ENCODE measurements at places on chromosomes 11 and 22. TPM values are rescaled to one million over a fixed set of nuclear protein-coding genes. Genes with fewer than 3 reads are reported as not detected.

DNA sequence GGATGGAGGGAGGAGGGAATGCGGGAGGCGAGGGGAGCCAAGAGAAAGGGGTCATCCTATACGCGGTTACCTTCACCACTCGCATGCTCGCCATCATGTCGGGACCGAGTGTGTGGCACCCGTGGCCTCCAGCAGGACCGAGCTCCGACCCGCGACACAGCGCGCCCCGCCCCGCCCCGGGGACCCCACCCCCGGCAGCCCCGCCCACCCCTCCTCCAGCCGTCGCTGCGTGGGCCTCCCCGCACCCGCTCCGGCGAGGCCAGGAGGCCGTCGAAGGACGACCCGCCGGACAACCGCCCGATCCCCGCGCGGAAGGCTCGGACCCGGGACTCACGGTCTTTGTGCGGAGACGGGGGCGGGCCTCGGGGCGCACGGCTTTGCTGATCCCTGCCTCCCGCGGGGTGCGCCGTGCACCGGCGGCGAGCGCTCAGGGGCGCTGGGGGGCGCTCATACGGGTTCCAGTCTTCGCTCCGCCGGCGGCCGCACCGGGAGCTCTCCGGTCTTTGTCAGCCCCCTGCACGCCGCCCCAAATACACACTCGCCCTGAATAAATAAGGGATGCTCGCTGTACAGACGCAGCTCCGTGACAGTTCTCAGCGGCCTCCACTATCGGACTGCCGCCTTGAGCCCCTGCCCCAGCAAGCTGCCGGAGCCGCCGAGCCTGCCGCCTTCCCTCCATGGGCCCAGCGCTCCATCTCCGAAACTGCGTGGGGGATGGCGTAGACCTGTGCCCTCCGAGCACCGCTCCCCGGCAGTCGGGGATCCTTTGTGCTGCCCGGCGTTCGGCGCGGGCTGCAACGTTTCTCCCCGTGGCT, at the start of gene UBE2L6:
Gene UBE2L6, minus strand, starts transcription at position 158 of the 815 bp plus-strand sequence. Its CDS starts 61 bp downstream, at position 97.
- peak; percentile 82 for DNase-seq

DNA sequence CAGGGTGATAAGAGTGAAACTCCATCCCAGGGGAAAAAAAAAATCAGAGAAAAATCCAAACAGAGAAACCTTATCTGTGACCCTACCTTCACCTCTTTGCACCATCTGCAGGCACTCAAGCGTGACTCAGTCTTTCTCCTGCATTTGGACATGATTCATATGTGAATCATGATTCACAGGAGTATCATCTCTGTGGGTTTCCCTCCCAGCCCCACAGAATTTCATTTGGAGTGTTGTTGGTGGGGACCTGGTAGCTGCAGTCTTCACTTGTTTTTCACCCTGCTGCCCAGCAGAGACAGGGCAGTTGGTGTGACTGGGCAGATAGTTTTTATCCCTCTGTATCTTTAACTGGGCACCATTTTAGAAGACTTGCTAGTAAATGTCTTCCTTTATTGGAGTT, 75.7 kb downstream of the DEPDC5 start:
- no peak for DNase-seq

The TH gene
- total RNA-seq: not detected

- peak; percentile 20 for DNase-seq
These were observed 397.8 kb downstream of the OPCML start for GRCh38 chr11:133134314-133135173.

- no peak for DNase-seq
These were observed 60.1 kb upstream of the ZC3H12C start for GRCh38 chr11:110032957-110033570.

GRCh38 chr22:38286915-38287669, 14.3 kb upstream of the TMEM184B start:
- DNase-seq: no peak

GRCh38 chr22:47367993-47368945, 605.8 kb downstream of the TBC1D22A start:
- no peak for DNase-seq

DNA sequence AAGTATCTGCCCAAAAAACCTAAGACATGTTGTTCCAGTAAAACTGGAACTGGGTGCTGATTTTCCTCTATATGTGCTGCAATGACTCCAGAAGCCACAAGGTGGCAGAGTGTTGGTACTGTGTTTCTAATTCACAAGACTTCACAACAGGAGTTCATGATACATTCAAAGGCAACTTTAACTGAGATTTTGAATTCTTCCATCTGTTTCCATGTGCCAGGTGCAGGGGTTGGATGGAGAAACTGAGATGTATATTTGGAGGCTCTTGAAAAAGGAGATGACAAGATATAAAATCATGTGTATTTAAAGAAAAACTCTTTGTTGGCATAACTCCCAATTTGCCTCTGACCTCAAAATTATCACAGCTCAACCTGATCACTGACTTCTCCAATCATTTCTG, 1098.6 kb upstream of the CCDC90B start:
- peak; percentile 43 for DNase-seq

- no peak for DNase-seq
These were observed 74.8 kb upstream of the PITPNB start for GRCh38 chr22:27993774-27994350.

The CDC45 gene
- total RNA-seq: 0.56 TPM

The C11orf87 gene
- total RNA-seq: not detected

DNA sequence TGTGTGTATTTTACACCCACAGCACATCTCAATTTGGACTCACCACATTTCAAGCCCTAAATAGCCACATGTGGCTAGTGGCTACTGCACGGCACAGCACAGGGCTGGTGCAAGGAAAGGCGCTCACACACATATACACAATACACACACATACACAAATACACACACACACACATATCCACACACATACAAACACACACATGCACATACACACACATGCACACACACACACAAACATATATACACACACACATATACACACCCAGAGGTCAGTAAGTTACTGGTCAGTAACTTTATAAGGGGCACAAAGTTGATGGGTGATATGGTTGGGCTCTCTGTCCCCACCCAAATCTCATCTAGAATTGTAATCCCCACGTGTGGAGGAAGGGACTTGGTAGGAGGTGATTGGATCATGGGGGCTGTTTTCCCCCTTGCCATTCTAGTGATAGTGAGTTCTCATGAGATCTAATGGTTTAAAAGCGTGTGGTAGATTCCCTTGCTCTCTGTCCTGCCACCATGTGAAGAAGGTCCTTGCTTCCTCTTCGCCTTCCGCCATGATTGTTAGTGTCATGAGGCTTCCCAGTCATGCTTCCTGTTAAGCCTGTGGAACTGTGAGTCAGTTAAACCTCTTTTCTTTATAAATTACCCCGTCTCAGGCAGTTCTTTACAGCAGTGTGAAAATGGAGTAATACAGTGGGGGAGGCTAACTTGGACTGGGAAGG, 37.6 kb upstream of the DKK3 start:
- no peak for DNase-seq

DNA sequence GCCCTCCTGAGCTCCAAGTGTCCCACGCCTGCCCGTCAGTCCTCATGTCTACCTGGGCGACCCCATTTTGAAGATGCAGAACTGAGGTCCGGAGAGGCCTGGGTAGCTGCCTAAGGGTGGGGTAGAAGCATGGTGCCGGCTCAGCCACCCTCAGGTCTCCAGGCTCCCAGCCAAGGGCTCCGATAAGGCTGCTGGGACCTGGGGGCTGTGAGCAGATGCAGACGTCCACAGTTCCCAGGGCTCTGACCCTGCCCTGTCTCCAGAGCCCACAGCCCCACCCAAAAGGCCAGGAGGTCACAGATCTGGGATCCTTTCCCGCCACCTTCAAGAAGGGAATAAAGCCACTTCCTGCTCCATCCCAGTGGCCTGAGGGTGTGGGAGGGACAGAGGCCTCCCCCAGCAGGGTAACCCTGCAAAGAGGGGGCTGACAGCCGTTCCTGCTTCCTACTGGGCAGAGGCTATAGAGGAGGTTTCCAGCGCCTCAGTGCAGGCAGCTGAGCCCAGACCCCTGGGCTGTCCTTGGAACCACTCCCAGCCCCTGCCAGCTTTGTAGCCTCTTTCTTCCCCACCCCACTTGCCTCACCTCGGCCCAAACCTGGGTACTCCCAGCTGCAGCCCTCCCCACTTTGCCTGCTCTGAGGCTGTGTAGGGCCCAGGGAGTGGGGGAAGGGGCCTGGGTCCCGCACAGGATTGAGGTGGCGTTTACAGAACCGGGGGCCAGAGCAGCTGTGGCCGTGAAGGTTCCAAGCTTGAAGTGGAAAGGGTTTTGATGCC, 85.5 kb downstream of the CDKN1C start:
- no peak for DNase-seq

GRCh38 chr11:109708184-109708583, 286.2 kb downstream of the C11orf87 start:
- no peak for DNase-seq

DNA sequence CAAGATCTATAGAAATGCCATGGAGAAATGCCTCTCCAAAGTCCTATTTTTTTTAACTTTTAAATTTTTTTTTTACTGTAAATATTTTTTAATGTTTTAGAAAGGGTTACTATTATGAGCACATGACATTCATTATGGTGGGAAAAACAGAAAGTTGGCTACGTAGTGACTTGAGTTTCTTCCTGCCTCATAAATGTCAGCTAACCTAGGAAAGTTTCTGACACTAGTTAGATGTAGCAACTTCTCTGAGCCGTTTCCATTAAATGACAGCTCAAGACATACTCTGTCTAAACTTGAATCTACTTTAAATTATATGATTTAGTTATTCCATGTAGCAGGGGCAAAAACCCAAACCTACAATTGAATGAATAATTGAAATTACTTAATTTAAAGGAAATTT, 18.4 kb upstream of the CTSC start:
- DNase-seq: no peak

- DNase-seq: no peak
These were observed 23.0 kb downstream of the PIWIL3 start for GRCh38 chr22:24751518-24751917.

The TP53I11 gene
- 229 TPM for total RNA-seq

- DNase-seq: no peak
These were observed 7.6 kb downstream of the YDJC start for GRCh38 chr22:21622011-21622918.

The OR4P4 gene
- not detected for total RNA-seq

The OR51B5 gene
- 0.67 TPM for total RNA-seq

- peak; percentile 47 for DNase-seq
These were observed 105.0 kb upstream of the SESN3 start for GRCh38 chr11:95335989-95336388.

GRCh38 chr11:78946945-78947902, 372.6 kb upstream of the NARS2 start:
- DNase-seq: no peak

DNA sequence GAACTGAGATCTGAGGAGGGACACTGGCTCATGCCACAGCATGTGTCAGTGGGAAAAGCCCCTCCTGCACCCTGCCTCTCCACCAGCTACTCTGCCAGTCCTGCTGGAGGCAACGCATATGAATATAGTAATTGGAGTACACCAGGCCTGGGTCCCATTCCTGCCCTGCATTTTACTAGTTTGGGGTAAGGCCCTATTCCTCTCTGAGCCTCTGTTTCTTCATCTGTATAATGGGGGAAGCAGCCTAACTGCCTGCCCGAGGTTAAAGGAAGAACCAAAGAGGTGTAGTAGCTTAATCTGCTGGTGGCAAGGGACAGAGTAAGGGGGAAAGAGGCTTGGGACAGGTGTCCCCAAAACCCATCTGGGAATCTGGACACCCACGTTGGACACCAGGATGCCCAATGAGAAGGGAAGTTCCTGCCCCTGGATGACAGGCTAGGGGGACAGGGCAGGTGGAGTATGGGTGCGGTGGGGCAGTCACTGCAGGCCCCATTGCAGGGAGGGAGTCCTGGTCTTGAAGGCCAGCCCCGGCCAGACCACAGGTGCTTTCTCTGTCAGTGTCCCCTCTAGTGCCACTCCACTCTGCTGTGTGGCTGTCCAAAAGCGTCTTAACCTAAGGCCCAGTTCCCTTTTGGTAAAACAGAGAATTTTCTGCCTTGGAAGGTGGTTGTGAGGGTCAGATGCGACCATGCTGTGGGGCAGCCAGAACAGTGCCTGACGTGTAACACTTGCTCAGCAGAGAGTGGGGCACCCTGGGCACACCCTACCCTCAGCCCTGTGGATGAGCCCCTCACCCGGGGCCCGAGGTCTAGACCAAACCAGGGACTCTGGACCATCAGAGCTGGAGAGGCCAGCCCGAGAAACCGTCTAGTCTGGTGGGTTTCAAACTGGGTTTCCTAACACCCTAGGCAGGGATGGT, 11.5 kb downstream of the TSKU start:
- no peak for DNase-seq

DNA sequence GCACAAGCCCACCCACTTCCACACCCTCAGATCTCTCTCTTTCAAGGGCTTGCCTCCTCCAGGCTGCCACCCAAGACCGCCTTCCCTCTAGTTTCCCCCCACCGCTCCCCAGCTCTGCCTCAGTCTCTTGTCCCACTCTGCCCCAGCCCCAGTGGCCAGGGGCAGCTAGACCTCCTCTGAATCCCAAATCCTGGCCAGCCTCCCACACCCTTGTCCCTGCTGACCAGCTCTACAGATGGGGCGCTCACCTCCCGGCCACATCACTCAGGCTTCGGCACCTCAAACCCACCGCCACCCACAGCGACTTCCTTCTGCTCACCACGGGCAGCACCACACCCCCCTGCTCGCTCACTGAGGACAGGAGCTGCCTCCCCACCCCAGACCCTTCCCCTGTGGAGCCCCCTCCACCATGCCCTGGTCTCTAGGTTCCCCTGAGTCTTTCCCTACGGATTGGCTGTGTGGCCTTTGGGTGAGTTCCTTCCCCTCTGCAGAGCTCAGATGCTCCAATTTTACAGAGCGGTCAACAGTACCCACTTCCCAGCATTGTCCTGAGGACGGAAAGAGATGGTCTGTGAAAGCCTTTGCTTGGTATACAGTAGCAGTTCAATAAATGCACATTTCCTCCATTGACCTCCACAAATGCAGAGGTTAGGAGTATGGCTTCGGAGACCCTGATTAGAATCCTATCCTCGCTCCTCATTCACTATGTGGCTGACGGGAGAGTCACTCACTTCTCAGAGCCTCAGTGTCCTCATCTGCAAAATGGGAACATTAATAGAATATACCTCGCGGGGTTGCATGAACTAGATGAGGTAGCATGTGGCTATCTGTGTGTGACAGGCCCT, 11.5 kb upstream of the SPI1 start:
- DNase-seq: no peak

DNA sequence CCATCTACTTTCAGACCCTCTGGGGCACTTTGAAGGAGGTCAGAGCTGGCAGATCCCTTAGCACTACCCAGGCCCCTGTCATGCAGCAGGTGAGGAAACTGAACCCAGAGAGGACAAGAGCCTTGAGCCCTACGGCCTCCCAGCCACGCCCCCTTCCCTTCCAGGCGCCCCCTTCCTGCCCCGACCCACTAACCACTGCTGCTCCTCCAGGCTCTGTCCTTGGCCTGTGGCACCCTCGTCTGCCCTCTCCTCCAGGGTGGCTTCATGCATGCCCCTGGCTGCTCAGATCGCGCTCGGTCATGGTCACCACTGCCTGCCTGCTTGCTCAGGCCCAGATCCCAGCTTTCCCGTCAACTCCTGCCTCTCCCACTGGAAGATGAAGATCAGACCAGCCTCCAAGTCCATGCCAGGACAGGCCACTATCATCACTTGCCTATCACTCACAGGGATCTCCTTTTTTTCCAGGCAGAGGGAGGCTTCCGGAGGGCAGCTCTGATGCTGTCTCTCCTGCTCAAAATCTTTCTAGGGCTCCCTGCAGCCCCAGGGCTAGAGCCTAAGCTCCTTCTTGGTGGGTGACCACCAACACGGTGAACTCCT, 30.7 kb downstream of the ELFN2 start:
- DNase-seq: no peak

Measured in B cell (primary cell).